Activated CD8-positive, alpha-beta T cell treated with anti-CD3 and anti-CD28 coated beads, Interleukin-2, amount 10 ng/mL, durations not matched to agents 7 days and 5 days (primary cell): ENCODE measurements at places on chromosomes 5 and 9. TPM values are rescaled to one million over a fixed set of nuclear protein-coding genes. Genes with fewer than 3 reads are reported as not detected.

Gene ZNF454
- total RNA-seq, result not detected

Gene CAMK4
- total RNA-seq, result 82.7 TPM

DNA sequence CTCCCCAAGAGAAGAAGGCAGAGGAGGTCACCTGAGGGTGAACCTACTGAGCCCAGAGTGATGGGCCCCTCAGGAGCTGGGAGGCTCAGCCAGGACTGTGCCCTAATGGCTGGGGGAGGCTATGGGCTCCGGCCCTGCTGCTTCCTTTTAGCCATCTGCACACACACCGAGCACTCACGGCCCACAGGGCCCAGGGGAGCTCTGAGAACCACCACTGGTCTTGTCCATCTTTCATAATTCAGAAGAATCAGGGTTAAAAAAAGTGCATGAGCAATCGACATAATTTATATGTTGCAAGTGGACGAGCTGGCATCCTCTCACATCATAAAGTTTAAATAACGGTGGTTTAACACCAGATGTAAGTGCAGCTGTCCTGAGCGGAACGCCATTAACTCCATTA lies 162.1 kb downstream of the FSTL4 start:
- DNase-seq, result no peak

DNA sequence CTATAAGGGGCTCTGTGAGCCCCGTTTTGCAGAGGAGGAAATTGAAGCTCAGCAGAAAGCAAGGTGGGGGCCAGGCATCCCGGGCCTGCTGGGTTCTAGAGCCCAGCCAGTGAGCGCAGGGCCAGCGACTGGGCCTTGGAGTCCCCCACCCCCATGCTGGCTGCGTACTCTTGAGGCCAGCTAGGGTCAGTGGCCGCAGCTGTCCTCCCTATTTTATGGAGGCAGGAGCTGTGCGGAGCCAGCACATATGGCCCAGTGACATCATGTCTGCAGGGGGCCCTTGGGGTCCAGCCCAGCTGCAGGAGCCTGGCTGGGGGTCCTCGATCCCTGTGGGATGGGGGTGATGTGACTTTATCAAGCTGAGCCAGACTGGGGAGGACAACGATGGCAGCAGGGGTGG lies 71.3 kb downstream of the HMCN2 start:
- no peak for DNase-seq

DNA sequence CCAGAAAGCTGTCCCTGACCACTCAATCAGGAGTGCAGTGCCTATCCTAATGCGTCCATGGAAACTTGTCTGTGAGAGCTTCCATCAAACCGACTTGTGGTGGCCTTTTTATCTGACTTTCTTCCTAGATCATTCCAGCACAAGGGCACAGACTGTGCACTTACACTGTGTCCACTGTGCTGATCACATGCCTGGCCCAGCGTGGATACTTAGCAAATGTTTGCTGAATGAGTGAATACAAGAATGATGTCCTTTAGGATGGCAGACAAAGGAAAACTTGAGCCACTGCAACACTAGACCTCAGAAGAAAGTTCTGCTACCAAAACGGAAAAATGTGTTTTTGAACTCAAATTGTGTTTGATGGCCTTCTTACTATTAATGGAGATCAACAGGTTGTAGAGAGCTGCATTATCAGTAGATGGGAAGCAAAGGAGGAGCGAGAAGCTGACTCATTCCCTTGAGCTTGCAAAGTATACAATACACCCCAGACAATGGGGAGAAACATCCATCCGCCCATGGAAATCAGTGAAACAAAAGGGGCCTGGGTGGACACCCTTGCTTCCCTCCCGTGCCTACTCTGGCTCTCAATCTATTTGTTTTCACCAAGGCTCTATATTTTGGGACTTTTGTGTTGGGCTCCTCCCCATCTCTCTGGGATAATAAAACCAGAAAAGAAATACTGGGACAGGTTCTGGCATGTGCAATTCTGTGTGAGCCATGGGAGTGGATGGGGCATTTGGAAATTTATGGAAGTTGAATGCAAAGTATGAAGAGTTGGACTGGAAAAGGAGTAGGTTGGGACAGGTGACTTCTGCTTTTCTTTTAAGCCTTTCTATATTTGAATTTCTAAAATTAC lies 76.2 kb upstream of the ZFAND5 start:
- no peak for DNase-seq

DNA sequence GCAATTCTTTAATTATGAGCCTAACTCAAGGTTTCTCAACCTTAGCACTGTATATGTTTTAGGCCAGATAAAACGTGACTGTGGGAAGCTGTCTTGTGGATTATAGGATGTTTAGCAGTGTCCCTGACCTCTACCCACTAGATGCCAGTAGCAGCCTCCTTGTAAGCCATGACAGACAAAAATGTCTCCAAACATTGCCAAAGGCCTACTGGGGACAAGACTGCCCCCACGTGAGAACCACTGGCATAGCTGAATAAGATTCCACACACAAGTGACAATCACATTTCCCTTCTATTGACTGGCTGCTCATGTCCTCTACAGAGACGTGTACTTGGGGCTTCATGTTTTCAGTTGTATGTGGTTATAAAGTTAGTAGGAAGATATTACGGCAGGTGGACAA lies 55.4 kb downstream of the GOLM1 start:
- no peak for DNase-seq

DNA sequence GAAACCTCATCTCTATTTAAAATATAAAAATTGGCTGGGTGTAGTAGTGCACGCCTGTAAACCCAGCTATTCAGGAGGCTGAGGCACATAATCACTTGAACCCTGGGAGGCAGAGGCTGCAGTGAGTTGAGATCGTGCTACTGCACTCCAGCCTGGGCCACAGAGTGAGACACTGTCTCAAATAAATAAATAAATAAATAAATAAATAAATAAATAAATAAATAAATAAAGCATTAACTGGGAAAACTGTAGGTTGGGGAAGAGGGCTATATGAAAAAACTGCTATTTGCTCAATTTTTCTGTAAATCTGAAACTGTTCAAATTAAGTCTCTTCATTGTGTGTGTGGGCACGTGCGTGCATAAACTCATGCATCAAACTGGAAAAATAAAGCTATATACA lies 59.9 kb upstream of the RAPGEF6 start:
- no peak for DNase-seq

- no peak for DNase-seq
These were observed 188.8 kb downstream of the FBN2 start for GRCh38 chr5:128349044-128349858.

Gene KIF20A
- total RNA-seq, result 72.0 TPM

Gene CCDC69
- 92.7 TPM for total RNA-seq

- DNase-seq, result no peak
These were observed 23.3 kb upstream of the CPLANE1 start for GRCh38 chr5:37272511-37272910.

Gene CDC20B
- total RNA-seq, result 0.13 TPM

DNA sequence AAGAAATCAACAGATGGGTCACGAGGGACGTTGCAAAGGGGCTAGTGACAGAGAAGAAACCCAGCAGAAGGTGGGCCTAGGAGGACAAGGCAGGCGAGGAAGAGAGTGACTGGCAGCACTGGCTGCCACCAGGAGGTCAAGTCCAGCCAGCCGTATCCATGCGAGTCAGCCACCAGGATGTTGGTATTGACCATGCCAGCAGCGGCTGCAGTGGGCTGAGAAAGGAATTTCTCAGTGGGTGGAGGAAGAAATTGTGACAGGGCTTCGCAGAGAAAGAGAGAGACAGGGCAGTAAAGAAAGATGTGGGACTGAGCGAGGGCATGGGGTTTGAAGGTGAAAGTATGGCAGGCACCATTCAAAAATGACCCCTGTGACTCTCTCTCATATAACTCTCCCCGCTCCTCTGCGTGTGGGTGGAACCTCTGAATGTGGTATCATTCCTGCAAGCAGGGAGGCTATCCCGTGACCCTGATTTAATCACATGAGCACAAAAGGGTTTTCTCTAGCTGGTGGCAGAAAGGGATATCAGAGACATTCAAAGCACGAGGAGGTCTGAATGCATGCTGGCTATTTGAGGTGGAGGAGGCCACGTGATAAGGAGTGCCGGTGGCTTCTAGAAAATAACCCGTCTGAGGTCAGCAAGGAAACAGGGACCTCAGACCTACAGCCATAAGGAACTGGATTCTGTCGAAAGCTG lies 45.4 kb upstream of the FBXW11 start:
- no peak for DNase-seq

- DNase-seq, result no peak
These were observed 129.7 kb downstream of the GOLPH3 start for GRCh38 chr5:32044434-32044833.

Gene BHMT2
- not detected for total RNA-seq

GRCh38 chr5:32172923-32173266 lies 1.2 kb downstream of the GOLPH3 start:
- DNase-seq, result no peak
